ENCODE measurements at places on chromosomes 12 and 14. TPM values are rescaled to one million over a fixed set of nuclear protein-coding genes. Genes with fewer than 3 reads are reported as not detected.
A peak's percentile ranks its signal among the peaks of the same experiment; 100 is the strongest.

Gene RTN1
- under 0.01 TPM for total RNA-seq

DNA sequence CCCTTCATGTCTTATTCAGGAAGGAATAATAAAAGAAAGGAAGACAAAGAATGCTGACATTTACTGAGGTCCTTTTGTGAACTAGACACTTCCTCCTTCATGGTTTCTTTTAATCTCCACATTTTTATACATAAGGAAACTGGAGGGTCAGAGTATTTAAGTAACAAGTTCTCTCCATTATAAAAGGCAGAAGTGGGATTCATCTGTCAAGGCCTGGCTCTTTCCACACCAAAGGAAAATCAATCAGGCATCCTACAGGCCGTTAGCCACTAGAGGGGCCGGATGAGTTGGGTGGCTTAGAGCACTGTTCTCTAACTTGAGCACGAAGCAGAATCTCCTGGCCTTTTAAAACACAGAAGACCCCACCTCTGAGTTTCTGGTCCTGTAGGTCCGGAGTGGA, 36.8 kb upstream of the NINJ2 start:
- H3K27ac ChIP-seq: no peak overlapping the region
- H3K4me1 ChIP-seq: no peaks in the 10 kb centered on the region
- no peak for DNase-seq
- H3K4me3 ChIP-seq: no peak overlapping the region

GRCh38 chr12:93415723-93416464, 25.9 kb downstream of the UBE2N start:
- no peaks in the 10 kb centered on the region for H3K36me3 ChIP-seq
- H3K27me3 ChIP-seq: no peaks in the 10 kb centered on the region
- peak overlapping the region; percentile 82 for H3K27ac ChIP-seq
- peak; percentile 51 for DNase-seq

Gene DACT1
- total RNA-seq: 74.8 TPM

DNA sequence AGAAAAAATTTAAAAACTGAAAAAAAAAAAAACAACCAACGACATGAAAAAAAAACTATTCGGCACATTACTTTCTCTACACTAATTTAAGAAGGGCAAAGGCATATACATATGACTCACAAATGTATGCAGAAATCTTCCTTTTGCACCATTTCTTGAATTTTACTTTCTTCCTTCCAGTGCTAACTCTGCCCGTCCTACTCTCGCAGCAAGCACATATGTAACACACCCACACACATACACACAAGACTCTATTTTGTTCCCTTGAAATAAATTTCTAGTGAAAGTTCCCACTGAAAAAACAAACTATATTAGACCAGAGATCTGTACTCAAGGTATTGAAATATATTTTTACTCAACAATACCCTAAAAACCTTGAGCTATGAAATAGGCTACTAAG, 14.6 kb downstream of the BTG1 start:
- no peaks in the 10 kb centered on the region for H3K27me3 ChIP-seq
- H3K4me3 ChIP-seq: no peak overlapping the region
- no peak for DNase-seq
- peaks cover 48% of the 10 kb centered on the region for H3K4me1 ChIP-seq

- H3K4me1 ChIP-seq: no peaks in the 10 kb centered on the region
- no peaks in the 10 kb centered on the region for H3K27me3 ChIP-seq
- no peak overlapping the region for H3K27ac ChIP-seq
- no peak overlapping the region for H3K4me3 ChIP-seq
- no peak for DNase-seq
These were observed 491.5 kb downstream of the SLC6A15 start for GRCh38 chr12:84421103-84421502.

GRCh38 chr12:34298176-34298970, 276.1 kb downstream of the ALG10 start:
- H3K36me3 ChIP-seq: no peaks in the 10 kb centered on the region
- no peak overlapping the region for H3K27ac ChIP-seq
- H3K4me1 ChIP-seq: no peaks in the 10 kb centered on the region
- no peak for DNase-seq
- H3K4me3 ChIP-seq: no peak overlapping the region
- no peaks in the 10 kb centered on the region for H3K27me3 ChIP-seq

- peaks cover 4% of the 10 kb centered on the region for H3K4me1 ChIP-seq
- no peak overlapping the region for H3K27ac ChIP-seq
- H3K4me3 ChIP-seq: no peak overlapping the region
- H3K36me3 ChIP-seq: no peaks in the 10 kb centered on the region
- H3K27me3 ChIP-seq: peaks cover 12% of the 10 kb centered on the region
- no peak for DNase-seq
These were observed 161.1 kb downstream of the SNAPC1 start for GRCh38 chr14:61923348-61923747.

DNA sequence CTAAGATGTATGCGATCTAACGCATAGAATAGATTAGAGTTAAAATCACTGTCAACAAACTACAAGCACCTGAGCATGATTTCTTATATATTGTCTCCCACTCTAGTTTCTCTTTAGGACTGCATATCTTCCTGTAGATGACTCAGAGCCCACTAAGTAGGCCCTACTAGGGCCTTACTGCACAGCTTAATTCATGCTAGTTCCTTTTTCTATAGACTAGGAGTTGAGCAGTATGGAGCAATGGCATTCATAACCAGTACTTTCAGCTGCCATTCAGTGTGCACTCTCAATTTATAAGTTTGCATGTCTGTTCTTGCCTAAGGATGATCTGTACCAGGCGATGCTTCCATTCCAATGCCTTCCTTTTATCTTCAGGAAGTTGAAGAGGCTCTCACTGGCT, 103.5 kb downstream of the METTL25 start:
- H3K4me1 ChIP-seq: no peaks in the 10 kb centered on the region
- no peak overlapping the region for H3K27ac ChIP-seq
- DNase-seq: no peak
- H3K27me3 ChIP-seq: no peaks in the 10 kb centered on the region

Gene HPD
- under 0.01 TPM for total RNA-seq

Gene FAM186B
- 0.72 TPM for total RNA-seq

DNA sequence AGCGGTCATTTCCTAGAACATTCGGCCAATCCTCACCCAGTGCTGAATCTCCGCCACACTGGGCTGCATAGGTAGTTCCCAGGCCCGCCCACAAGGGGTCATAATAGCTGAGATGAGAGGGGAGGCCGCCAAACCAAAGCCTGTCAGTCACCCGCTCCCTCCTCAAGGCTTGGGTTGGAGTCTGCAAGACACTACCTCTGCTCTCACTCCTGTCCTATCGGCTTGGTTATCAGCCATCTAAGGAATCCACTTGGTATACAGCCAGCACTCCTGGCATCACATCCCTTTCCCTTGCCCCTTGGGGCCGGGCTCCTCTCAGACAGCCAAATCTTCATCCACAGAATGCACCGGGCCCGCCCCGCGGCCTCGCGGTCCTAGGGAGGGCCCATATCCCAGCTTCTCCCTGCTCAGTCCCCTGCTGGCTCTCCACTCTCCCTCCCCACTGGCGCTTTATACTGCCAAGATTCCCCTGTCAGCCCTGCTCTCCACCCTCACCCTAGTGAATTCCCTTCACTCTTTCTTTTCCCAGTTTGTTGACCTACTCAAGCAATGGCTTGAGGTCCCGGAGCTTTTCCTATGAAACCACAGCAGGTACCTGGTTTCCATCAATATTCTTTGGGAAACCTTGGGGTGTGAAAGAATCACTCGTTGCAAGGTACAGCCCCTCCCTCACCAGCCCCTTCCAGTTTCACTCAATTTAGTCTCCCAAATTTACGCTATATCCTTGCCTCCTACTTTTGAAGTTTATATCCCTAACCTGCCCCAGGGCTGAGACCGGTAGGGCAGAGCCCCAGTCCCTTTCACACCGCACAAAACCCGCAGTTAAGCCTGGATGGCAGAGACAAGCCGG, 1.4 kb downstream of the IFFO1 start:
- H3K4me1 ChIP-seq: peaks cover 53% of the 10 kb centered on the region
- peak; percentile 98 for DNase-seq
- H3K4me3 ChIP-seq: peak overlapping the region; percentile 92

Gene PLEK2
- 1.2 TPM for total RNA-seq

GRCh38 chr12:24307716-24308335, 358.4 kb upstream of the SOX5 start:
- no peaks in the 10 kb centered on the region for H3K36me3 ChIP-seq
- no peaks in the 10 kb centered on the region for H3K27me3 ChIP-seq
- H3K4me1 ChIP-seq: no peaks in the 10 kb centered on the region
- peak; percentile 18 for DNase-seq
- H3K4me3 ChIP-seq: no peak overlapping the region
- H3K27ac ChIP-seq: no peak overlapping the region

- peak; percentile 90 for DNase-seq
- peak overlapping the region; percentile 75 for H3K27ac ChIP-seq
- H3K27me3 ChIP-seq: no peaks in the 10 kb centered on the region
- H3K4me1 ChIP-seq: peaks cover 62% of the 10 kb centered on the region
These were observed 20.9 kb downstream of the ISCA2 start for GRCh38 chr14:74514471-74514941.

Gene LMNTD1
- total RNA-seq: not detected

Gene KRT5
- total RNA-seq: not detected
